IPS DF 6.9 (cell line): ENCODE measurements at places on chromosomes 13 and 19.

- DNase-seq: no peak
These were observed 29.1 kb downstream of the NFIX start for GRCh38 chr19:13024126-13024950.

DNA sequence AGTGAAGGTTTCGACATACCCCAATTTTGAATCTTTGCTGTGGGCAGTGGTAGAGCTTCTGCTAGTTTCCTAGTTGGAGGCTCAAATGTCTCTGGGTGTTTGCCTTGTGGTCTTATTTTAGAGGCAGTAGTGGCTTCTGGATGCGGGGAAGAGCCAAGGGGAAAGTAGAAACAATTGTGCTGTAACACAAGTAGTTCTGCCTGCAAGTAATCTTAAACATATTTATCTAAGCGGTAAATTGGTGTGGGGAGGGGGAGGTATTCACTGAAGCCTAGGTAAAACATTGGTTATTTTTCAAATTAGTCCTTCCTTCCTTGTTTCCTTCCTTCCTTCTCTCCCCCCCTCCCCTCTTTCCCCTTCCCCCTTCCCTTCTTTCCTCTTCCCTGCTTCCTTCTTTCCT, at the start of gene PCDH20:
PCDH20 (minus strand) TSS at position 101 of the 400 bp plus-strand sequence. CDS start 691 bp downstream, outside the sequence.
- DNase-seq: no peak

- DNase-seq: no peak
These were observed 5.9 kb upstream of the DCAF15 start for GRCh38 chr19:13946414-13946813.

DNA sequence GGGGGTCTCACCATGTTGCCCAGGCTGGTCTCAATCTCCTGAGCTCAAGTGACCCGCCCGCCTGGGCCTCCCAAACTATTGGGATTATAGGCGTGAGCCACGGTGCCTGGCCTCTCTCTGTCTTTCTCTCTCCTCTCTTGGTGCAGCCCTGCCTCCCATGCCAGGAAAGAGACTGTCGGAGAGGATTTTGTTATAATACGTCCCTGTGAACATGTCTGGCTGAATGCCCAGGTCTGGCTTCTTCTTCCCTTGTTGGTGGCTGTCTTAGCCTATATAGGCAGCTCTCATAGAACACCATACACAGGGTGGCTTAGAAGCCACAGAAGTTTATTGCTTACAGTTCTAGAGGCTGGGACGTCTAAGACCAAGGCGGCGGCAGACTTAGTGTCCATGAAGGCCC, 46.4 kb downstream of the PEX11G start:
- no peak for DNase-seq

DNA sequence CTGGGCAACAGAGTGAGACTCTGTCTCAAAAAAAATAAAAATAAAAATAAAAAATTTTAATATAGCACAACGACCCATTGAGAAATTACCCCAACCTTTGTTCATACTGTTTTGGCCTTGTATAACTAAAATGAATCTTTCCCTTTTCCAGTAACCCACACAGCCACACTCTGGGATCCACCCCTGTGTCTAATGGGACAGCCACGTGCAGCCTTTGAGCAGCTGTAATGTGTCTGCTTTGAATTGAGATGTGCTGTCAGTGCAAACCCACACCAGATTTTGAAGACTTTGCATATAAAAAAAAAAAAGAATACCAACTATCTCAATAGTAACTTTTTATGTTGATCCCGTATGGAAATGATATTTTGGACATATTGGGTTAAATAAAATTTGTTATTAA, 112.7 kb upstream of the UBL3 start:
- no peak for DNase-seq

DNA sequence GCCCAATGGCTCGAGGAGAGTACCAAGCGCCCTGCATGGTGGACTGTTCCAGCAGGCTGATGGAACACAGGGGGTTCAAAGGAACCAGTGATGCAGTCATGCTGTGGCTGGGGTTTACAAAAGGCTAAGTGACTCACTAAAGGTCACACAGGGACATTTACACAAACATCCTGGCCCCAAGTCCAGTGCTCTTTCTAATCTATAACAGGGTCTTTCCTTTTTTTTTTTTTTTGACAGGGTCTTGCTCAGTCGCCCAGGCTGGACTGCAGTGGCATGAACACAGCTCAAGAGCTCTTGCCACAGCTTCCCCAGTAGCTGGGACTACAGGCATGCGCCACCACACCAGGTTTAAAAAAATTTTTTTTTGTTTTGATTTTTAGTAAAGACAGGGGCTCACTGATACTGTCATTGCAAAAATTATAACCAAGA, 2.8 kb upstream of the SLC25A15 start:
- DNase-seq: no peak

DNA sequence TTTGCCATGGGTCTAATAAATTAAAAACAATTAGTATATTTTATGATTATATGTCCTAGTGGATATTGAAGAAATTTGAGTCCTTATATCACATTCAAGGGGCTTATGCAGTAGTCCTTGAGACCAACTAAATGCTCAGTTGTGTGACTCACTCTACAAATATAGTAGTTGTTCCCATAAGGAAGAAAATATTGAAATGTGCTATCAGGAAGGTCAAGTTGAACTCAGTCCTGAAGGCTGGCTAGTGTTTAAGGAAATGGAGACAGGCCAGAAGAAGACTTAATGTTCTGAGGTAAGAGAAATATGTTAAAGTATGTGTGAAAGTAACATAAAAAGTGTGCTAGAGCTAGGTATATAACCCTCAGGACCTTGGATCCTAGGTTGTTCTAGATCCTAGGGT, 766.1 kb upstream of the GPC6 start:
- no peak for DNase-seq

DNA sequence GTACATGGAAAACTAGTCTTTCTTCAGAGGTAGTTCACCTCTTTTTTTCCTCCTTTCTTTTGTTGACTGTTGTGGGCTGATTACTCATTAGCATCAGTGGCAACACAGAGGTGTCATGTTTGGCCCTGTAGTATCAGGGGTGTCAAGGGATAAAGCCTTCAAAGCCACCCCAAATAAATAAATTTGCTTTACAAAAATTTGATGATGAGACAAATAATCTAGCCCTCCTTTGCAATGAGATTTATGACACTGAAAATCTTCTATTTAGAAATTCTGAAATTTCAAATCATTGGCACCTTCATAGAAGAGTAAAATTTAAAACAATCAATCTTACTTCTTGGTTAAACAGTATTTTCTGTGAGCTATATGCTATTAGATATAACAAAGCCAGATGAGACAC, 1.9 kb downstream of the LACC1 start:
- no peak for DNase-seq

DNA sequence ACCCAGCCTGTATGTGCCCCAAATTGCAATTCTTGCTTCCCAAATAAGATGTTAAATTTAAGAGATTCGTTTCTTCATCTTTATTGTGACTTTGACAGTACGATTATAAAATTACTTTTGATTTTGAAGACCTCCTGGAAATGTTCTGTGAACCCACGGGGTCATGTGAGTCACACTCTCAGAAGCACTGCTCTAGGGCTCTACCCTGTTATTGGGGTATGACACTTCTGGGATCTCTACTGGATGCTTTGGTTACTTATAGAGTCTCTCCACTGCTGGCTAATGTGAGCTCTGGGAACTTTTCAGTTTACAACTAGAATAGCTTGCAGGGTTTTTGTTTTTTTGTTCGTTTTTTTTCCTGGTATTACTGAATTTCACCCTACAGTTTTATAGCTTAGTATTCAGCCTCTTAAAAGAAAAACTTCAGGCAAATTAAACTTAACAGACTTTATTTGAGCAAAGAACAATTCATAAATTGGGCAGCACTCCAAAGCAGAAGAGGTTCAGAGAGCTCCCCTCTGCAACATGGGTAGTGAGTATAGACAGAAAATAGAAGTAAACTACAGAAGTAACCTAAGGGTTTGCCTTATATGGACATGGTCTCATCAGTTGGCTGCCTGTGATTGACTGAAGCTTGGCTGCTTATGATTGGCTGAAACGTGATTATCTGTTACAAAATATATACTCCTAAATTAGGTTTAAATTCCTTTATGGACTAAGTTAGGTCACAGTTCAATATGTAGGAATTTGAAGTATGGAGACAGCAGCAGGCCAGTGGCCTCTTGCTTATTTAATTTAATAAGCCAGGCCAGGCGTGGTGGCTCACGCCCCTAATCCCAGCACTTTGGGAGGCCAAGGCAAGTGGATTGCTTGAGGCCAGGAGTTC, 28.5 kb upstream of the PSPC1 start:
- DNase-seq: no peak

DNA sequence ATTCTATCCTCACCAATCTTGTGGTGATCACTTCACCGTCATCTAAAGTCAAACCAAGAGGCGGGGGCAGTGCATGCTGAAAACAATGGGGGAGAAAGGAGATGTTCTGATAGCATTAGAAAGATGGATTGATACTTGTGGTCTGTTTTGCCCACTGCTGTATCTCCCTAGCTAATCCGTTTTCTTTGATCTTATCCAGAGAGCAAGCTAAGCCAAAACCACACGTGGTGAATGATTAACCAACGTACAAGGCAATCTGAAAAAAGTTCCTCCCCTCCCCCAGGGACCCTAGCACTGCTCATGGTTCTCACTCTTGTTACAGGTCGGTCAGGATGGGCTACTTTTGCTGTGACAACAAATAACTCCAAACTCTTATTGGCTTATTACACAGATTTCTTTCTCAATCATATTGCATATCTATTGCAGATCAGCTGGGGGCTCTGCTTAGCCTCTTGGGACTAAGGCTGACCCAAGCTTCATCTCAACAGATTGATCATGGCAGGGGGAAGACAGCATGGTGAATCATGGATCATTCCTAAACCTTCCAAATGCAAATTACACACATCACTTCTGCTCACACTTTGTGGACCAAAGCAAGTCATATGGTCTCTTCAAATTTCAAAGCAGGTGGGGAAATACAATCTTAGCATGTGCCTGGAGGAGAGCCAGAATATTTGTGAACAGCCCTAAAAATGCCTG, 11.9 kb upstream of the C13orf42 start:
- DNase-seq: no peak

- no peak for DNase-seq
These were observed 34.5 kb downstream of the PLEKHJ1 start for GRCh38 chr19:2201473-2202148.

DNA sequence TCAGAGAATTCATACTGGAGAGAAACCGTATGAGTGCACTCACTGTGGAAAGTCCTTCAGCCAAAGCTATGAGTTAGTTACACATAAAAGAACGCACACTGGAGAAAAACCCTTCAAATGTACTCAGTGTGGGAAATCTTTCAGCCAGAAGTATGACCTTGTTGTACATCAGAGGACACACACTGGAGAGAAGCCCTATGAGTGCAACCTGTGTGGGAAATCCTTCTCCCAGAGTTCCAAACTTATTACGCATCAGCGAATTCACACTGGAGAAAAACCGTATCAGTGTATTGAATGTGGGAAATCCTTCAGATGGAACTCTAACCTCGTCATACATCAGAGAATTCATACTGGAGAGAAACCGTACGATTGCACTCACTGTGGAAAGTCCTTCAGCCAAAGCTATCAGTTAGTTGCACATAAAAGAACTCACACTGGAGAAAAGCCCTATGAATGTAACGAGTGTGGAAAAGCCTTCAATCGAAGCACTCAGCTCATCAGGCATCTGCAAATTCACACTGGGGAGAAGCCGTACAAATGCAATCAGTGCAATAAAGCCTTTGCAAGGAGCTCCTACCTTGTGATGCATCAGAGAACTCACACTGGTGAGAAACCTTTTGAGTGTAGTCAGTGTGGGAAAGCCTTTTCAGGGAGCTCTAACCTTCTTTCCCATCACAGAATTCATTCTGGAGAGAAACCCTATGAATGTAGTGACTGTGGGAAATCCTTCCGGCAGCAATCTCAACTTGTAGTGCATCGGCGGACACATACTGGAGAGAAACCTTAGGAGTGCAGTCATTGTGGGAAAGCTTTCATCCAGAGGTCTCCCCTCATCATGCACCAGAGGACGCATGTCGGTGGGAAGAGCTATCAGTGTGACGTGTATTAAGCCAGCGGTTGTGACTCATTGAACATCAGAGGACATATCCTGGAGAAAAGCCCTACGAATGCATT, 16.5 kb upstream of the ZNF8 start:
- no peak for DNase-seq

DNA sequence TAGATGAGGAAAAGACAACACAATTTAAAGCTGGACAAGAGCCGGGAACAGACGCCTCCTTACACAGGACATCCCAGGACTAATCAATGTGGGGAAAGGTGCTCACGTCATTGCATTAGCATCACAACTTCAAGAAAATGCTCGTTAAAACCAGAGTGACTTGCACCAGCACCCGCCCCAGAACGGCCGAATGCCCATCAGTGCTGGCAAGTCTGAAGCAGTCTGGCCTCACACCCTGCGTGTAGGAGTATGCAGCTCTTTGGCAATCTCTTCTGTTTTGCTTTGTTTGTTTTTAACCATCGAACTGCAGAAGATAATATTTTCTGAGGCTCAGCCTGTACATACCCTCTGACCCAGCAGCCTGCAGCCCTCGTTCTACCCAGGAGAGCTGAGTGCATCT, 44.8 kb upstream of the LDLR start:
- no peak for DNase-seq

DNA sequence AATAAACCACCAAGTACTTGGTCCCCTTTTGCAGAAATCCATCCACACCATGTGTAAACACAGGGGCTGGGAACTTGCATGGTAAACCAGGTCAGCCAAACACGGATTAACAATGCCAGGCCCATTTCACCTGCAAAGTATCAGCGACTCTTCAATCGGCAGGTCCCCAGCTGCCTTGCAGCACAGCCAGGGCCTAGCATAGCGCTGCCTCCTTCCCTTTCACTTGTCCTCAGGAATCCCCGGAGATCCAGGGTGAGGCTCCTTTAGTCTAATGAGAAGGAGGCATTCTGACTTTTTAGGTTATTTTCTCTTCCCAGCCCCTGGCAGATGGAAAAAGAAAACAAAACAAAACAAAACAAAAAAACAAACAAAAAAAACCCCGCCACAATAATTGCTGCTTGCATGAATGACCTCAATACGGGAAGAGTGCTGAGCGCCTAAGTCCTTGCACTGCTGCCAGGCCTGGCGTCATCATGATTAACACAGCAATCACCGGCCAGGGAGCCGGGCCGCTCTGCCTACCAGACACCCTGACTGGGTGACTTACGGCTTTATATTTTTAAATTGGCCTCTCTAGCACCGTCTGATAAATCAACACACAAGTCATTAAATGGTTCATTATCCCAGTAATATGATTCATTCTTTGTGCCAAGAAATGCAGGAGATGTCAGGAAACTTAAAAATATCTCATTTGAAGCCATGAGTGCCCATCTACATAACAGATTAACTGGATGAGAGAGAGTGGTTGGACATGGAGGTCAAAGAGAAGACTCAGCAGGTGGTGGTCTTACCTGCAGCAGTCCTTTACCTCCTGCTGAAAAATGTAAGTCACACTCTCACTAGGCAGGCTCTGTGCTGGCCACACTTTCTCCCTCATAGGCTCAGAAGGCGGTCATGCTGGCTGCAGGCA, 692.7 kb downstream of the UQCRFS1 start:
- DNase-seq: no peak
